Kidney tubule cell (primary cell): ENCODE measurements at places on chromosomes 3 and 15.
A peak's percentile ranks its signal among the peaks of the same experiment; 100 is the strongest.

DNA sequence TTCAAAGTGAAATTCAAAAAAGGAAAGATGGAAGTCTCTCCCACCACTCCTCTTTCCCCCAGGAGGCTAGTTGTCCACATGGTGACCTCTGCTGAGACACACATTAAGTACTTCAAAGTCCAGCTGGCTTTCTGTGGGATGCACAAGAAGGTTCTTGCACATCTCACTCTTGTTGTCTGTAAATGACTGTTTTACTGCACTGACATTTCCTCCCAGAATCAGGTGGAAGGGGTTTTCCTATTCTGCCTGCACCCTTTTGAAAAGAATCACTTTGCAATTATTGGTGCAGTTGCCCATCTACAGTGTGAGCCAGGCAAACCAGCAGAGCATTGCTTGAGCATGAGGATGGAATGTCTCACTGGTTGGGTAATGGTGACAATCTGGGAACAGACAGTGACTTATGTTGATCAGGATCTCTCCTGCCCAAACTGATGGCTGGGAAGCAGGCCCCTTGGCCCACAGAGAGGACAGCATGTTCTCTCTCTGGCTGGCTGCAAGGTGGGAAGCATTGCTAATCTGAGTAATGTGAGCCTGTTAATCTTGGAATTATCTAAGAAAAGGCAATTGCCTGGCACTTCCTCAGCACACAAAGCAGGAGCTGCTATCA lies 347.7 kb upstream of the SATB1 start:
- no peak for DNase-seq

GRCh38 chr3:105867712-105868430 lies 941 bp downstream of the CBLB start:
- DNase-seq = peak; percentile 17

GRCh38 chr3:178297740-178298139 lies 238.5 kb upstream of the KCNMB2 start:
- no peak for DNase-seq

- peak; percentile 42 for DNase-seq
Observed at GRCh38 chr3:156252656-156253055, 132.3 kb downstream of the KCNAB1 start.

DNA sequence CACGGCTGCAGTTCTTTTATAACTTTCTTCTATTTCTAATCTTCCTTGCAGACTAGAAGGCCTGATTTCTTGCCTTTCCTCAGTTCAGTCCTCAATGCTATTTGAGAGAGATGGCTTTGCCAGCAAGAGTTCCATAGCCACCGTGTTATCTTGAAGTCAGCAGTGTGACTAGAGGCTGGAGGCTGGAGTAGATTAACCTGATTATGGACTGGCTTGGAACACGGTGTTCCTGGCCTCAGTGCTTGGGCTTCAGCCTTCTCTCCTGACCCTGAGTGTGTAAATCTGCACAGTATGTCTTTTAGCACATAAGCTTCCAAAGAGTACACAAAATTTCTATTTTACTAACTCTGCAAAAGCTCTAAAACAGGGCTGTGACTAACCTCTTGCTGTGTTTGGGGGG lies 61.4 kb downstream of the CCDC54 start:
- DNase-seq = no peak

DNA sequence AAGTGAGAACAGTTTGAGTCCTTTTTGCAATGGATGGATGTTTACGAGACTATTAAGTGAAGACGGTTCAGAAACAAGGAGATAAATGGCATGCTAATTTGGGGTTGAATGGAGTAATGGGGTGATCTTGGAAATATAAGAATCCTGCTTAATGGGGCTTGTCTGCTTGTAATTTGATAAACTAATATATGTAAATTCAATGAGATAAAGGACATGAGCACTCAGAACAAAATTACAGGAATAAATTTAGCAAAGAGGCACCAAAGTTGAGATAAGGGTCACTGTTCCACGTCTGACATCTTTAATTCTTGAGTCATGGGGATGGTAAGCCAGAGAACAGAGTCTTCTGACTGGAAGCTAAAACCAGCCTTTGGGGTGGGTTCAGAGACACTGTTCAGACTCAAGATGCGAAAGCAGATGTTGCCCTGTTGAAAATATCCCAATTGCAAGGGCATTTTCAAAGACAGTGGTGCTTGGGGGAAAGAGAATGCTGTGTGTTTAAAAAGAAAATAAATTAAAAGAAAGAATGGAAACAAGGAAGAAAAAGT lies 67.8 kb upstream of the CHRNB4 start:
- DNase-seq = no peak

DNA sequence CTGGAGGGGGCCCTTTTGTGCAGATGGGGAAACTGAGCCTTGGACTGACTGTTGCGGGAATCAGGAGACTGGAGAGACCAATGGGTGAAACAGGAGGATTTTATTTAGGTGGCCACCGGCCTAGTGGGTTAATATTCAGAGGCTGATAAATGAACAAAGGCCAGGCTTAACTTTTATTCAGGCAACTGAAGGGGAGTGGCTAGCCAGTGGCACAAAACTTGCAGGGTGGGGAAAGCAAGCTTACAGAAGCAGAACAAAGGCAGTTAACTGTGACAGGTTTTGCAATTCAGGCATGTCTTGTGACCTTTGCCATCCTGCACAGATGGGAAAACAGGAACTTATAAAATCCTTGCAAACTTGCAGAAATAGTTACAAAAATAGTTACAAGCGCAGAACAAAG lies 24.9 kb upstream of the ACAD9 start:
- DNase-seq = peak; percentile 15

GRCh38 chr15:58229297-58229768 lies 91.2 kb downstream of the AQP9 start:
- peak; percentile 74 for DNase-seq

DNA sequence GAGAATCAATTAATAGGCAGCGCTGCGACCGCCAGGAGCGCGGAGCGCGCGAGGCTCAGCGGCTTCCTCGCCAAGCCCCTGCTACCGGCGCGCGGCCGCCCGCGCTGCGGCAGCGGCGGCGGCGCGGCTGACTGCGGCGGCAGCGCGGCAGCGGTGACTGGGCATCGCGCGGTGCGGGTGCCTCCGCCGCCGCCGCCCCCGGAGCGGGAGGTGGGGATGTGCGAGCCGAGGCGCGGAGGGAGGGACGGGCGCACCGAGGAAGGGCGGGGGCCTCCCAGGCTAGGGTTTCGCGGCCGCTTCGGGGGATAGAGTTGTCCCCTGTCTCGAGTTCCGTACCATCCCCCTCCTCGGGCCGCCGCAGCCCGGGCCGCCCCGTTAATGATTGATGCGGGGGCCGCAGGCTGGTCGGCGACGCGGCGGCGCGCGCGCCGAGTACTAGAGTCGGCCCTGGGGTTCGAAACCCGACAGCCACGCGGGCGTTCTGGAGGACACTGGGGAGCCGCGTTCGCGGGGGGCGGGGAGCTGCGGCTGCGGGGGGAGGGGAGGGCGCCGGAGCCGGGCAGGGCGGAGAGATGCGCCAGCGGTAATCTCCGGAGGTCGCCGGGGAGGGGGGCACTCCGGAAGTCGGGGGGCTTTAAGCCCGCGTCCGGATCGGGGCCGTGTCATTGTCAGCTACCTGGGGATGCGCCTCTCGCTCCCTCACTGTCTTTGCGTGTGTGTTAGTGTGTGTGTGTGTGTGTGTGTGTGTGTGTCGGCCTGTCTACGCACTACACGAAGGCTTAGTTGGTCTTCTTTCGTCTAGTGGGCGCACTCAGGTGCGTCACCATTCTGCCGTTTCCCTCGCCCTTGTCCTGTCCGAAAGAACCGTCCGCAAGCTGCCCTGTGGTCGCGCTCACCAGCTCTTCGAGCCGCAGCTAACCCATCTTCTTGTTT lies at the start of gene PAQR9:
PAQR9 (minus strand) TSS at position 159 of the 933 bp plus-strand sequence. CDS start 338 bp downstream, outside the sequence.
- peak; percentile 36 for DNase-seq

DNA sequence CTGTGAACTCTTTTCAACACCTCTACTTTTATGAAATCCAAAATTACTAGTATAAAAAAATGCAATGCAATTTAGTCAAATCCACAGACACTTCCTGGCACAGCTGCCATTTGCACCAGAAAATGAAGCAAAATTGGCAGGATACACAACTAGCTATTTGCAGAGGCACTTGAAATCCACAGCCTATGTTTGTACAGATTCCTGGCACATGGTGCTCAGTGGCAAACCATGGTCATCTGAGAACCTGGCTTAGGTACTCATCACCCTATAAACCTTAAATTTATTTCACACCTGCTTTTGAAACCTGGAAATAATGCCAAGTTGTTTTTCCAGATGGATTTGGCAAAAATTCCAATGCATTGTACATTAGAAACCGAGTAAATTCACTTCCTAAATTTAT lies 20.2 kb upstream of the PPM1L start:
- no peak for DNase-seq

DNA sequence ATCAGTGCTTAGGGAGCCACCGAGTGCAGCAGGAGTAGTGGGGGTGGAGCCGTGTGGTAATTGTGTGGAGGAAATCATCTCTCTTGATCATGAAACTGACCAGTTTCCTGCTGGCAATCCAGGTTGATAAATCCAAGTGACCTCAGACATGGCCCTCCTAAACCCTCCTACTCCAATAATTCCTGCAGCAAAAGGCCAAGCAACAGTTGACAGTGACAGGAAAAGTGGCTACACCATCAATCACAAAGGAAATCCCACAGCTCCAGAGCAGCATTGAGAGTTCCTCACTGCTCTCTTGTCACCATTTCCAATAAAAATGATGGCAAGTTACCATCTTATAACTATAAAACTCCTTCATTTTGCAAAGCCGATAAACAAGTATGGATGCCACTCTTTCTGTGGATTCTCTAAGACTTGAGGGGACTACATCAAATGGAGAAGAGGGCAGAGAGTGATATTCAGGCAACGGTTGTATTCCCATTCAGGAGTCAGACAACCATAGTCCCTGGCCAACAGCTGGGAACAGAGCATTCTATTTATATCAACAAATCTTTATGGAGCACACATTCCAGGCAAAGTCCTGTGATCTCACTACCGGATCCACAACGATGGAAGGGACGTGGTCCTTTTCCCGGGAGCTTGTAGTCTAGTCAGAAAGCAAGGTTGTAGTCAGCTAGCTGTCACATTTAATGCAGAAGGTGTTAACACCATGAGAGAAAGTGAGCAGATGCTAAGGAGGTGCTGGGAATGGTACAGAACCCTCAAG lies 312.5 kb upstream of the CTNNB1 start:
- DNase-seq = no peak

DNA sequence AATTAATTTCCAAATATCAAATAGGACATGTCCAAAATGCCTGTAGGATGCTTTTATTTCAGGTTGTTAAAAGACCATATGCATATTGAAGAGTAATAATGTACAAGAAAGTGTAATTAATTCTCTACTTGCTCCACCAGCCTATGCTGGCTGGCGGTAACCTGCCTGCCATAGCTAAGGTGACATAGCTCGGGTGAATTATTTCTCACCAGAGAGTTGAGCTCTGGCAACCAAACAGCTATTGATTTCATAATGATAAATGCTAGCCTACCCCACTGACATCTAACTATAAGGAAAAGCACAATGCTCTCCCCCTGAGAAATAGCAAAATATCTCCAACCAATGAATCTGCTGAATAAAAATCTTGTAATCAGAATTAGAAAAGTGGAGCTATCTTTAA lies 48.9 kb downstream of the GADL1 start:
- no peak for DNase-seq

DNA sequence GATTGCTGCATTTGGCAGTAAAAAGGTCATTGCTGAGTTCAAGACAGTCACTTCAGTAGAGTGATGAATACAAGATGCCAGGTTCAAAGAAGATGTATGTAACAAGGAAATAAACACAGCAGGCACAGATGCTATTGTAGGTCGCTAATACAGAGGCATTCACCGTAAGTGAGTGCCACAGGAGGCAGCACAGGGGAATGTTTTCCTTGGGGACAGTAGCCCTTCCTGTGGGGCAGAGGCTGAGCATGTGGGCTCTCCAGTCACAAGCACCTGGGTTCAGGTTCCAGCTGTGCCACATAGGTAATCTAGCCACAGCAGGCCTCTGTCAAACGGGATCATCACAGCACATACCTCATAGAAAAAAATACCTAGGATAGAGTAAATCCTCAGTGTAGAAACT lies 86.3 kb downstream of the RSL24D1 start:
- no peak for DNase-seq

DNA sequence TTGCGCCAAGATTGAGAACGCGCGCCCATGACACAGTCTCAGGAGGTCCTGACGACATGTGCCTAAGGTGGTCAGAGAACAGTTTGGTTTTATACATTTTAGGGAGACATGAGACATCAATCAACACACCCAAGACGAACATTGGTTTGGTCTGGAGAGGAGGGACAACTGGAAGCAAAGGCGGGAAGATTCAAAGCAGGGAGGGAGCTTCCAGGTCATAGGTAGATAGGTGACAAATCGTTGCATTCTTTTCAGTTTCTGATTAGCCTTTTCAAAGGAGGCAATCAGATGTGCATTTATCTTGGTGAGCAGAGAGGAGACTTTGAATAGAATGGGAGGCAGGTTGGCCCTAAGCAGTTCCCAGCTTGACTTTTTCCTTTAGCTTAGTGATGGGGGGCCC lies 828.4 kb upstream of the DPPA4 start:
- DNase-seq = peak; percentile 2

- no peak for DNase-seq
Observed at GRCh38 chr15:26158176-26158575, 295.0 kb upstream of the ATP10A start.

GRCh38 chr3:18717598-18717997 lies 292.5 kb upstream of the SATB1 start:
- no peak for DNase-seq

DNA sequence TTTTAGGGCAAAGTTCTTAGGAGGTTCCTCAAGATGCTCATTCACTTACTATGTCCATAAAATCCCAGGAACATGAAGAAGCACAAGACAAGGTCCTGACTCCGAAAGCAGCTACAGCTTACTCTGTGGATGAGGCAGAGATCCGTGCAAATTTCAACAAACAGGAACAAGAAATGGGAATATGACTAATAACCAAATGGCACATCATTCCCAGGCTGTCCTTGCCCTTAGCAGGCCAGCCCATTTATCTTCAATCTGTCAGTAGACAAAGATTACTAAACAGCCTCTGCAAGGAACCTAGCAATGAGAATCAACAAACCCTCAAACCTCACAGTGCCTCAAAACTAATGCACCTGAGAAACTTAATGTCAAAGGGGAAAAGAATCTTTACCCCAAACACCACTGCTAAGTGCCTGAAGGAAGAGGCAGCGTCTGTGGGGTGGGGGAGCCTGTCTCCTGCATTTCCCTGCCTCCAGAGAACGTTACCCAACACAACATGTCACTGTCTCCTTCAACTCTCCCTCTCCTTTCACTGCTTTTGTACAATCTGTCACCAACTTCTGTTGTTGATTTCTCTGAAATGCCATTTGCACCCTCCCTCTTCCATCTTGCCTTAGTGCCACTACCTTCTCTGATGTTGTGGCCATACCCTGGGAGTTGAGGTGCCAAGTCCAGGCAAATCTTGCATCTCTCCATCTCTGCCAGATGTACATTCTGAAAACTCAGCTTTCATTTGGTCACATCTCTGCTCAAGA lies 4.8 kb downstream of the TNFAIP8L3 start:
- DNase-seq = no peak

GRCh38 chr3:130844462-130844861 lies 49.4 kb upstream of the ATP2C1 start:
- DNase-seq = no peak

DNA sequence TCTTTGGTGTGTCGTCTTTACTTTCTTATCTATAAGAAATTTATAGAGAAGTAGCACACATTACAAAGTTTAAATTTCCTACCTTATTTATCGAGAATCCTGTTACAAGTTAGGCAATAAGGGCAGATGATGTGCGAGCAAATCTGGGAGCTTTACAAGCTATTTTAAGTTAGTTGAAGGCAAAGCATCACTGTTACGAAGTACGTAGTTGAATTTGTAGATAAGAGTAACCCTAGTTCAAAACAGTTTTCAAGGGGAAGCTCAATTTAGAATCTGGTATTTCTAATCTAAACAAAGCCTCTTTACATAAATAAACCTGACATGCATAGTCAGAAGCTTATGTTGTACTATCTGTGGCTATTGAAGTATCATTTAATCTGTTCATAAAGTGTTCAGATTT lies 8.4 kb downstream of the KBTBD8 start:
- DNase-seq = no peak
